Stimulated activated CD8-positive, alpha-beta memory T cell treated with anti-CD3 and anti-CD28 coated beads, Interleukin-15, amount 100 ng/mL, for 1 hour (primary cell): ENCODE measurements at places on chromosomes 2 and 18.

GRCh38 chr2:211709389-211709788 is 829.2 kb downstream of the ERBB4 start:
- DNase-seq, result no peak

- DNase-seq, result no peak
These were observed 321.1 kb downstream of the PIK3C3 start for GRCh38 chr18:42275949-42276730.

DNA sequence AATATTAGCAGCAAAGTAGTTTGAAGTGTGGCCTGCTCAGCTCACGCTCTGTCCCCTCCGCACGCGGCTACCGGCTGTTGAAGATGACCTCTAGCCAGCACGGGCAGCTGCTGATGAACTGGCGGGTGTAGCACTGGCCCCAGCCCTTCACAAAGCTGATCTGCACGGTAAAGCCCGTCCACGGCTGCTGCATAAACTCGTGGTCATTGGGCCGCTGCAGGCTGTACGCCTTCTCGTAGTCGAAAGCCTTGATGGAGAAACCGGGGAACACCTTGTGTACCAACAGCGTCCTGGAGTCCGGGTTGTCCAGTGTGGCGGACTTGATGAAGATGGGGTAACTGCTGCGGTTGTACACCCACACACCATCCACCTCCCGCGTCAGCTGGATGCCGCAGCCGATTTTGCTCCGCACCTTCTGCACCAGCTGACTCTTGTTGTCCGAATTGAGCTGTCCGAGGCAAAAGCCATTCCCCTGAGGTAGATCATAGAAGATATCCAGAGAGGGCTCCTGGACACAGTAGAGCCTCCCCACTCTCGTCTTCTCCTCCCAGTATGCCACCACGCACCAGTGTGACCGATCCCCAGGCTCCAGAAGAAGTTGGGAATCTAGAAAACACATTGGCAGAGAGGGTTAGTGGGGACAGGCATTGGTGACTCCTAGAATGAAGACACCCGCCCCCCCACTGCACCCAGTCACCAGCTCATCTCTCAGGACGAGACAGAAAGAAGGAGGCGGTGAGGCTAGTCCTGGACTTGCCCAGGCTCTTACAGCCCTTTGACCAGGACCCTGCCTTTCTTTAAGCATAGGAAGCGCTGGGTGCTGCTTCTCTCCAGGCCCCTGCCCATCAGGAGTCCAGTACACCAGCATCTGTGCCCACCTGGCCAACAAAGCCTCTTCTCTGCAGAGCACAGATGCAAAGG is 29.2 kb downstream of the SMAD7 start:
- DNase-seq, result no peak

GRCh38 chr18:9943311-9943710 is 29.5 kb downstream of the VAPA start:
- no peak for DNase-seq

GRCh38 chr2:12705742-12706141 is 11.0 kb upstream of the TRIB2 start:
- DNase-seq, result no peak

- no peak for DNase-seq
These were observed 54.6 kb downstream of the IL1R2 start for GRCh38 chr2:102046135-102046986.

DNA sequence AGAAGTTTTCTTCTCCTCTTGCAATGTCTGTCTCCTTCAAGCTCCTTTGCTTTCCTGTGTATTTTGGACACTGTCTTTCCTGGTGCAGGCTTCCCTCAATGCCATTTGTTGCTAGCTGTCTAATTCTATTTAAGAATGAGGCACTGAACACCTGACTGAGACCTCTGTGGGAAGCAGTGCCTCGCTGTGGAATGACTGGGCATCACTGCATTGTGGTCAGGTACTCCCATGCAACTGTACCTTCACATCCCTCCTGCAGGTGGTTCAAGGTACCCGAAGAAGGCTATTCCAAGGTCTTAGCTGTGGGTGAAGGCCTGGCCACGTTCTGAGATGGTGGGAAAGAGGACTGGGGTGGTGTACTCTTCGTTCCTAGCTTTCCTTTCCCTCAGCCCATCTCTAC is 152.8 kb upstream of the CTAGE1 start:
- DNase-seq, result no peak

GRCh38 chr2:56749152-56749752 is 565.5 kb downstream of the CCDC85A start:
- no peak for DNase-seq

DNA sequence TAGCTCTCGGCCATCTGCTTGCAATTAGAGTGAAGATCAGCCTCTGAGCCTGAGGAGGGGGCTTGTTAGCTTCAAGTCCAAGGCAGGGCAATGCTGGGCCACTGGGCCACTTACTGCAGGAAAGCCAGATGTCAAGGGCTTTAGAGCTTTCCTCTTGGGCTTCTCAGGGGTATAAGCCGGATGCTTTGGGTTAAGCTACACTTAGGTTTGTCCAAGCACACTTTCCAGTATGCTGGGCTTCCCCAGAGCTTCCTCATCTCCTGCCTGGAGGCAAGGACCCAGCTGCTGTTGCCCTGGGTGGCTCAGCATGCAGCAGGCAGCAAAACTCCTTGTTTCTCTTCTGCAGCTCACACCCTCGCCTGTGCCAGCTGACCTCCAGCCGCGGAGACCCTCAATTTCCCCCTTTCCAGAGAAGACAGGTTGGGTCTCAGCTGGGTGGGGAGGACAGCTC is 29.0 kb upstream of the ATOH8 start:
- no peak for DNase-seq

DNA sequence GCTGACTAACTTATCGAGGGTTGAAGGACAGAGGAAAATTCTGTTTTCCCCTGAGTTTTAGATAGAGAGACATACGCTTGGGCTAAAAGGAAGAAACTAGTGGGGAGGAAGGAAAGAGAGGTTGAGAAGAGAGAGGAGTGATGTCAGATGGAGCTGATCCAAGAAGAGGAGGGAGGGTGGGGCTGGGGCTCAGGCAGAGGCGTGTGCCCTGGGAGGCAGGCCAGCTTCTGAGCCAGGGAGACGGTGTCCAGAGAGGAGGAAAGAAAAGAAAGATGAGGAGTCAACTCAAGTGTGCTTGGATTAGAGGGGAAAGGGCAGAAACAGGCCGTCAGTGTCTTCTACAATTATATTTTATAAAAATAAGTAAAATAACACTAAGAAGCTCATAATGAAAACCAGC is 56.2 kb downstream of the EMILIN2 start:
- DNase-seq, result no peak

DNA sequence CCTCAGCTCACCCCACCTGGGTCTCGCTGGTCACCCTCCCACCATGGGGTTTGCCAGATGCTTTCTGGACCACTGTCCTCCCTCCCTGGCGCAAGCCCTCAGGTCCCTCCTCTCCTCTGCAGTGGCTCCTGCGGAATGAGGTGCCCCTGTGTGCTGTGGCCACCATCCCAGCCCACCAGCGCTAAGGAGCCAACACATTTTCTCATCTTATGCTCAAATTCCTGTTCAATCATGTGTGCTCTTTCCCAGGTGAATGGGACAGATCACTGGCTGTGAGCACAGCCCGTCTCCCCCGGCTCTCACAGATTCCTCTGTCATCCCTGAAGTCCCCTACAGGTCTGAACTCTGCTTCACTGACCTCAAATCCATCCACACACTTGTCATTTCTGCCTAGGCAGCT is 15.2 kb upstream of the CCDC74B start:
- no peak for DNase-seq

DNA sequence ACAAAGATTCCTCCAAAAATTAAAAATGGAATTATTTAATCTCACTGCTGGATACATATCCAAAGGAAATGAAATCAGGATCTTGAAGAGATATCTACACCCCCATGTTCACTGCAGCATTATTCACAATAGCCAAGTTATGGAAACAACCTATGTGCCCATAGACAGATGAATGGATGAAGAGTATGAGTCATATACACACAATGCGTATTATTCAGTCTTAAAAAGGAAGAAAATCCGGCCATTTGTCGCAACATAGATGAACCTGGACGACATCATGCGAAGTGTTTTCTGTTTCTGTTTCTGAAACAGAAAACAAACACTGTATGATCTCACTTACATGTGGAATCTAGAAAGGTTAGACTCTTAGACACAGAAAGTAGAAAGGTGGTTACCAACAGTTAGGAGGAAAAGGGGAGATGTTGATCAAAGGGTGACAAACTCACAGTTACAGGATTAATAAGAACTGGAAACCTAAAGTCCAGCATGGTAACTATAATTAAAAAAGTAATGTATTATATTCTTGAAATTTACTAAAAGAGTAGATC is 87.8 kb upstream of the ERBB4 start:
- no peak for DNase-seq
